ENCODE measurements at places on chromosomes 11 and 22.
A peak's percentile ranks its signal among the peaks of the same experiment; 100 is the strongest.

DNA sequence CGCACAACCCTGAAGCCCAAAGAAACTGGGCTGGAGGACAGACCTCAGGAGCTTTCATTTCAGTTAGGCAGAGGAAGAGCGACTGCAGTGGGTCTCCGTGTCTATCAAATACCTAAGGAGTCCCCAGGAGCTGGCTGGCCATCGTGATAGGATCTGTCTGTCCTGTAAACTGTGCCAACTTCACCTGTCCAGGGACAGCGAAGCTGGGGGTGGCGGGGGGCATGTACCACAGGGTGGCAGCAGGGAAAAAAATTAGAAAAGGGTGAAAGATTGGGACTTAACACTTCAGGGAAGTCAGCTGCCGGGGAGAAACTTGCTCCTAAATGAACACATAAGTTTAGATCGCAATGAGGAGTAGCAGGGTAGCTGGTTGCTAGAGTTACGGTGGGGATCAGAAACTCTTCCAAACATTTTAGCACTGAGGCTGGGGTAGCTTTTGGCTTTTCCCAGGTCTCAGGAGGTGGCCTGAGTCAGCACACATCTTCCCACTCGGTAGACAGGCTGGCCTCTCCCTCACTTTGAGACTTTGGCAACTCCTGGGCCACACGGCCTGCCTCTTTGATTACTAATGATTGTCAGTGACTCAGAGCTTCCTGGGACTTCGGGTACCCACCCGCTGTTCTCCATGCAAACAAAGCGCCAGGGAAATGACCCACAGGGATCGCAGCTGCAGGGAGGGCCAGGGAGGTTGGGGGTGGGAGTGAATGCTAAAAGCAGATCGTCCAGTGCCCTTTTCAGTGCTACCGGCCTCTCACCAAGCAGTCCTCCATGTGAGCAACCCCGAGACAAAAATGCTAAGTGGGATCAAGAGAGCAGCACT, 2.9 kb upstream of the MTFP1 start:
- peak; percentile 54 for DNase-seq

- DNase-seq: no peak
Observed at GRCh38 chr11:68763181-68763721, 11.9 kb upstream of the TESMIN start.

- no peak for DNase-seq
Observed at GRCh38 chr11:63870351-63871140, 31.6 kb downstream of the MARK2 start.

- peak; percentile 14 for DNase-seq
Observed at GRCh38 chr11:58061813-58062212, 31.1 kb downstream of the OR6Q1 start.

DNA sequence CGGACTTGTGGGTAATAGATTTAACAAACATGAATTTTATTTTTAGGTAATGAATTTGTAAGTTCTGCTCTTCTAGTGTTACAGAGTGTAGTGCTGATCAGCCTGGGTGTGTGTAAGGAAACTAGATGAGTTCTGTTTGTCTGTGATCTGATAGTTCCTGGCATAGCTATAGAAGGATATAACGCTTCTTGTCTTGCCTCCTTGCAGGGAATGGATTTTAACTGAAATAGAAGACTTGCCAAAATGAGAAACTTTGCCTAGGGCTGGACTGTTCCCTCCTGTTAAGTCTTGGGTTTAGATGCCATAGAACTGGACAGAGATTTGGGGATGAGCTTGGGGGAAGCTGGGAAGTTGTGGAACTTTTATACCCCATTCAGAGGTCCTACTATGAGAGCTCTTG, 11.6 kb downstream of the CCDC81 start:
- DNase-seq: no peak

DNA sequence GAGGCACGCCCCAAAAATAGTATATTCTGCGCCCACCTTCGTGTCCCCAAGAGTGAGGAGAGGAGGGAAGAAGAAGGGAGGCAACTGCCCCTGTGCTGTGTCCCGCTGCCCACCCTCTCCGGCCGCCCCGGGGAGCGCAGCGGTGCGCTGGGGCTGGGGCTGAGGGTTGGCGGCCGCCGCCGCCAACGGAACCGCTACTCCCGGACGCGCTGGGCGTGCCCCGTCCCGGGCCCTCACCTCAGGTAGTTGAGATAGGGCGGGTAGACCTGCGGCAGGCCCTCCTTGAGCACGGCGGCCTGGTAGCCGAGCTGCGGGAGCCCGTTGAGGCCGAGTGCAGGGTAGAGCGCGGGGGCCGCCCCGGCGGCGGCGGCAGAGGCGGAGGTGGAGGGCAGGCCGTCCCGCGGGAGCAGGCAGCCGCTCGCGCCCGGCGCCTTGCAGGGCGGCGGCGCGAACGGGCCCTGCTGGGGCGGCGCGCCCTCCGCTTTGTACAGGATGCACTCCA, 2.4 kb downstream of the PGR start:
- no peak for DNase-seq

DNA sequence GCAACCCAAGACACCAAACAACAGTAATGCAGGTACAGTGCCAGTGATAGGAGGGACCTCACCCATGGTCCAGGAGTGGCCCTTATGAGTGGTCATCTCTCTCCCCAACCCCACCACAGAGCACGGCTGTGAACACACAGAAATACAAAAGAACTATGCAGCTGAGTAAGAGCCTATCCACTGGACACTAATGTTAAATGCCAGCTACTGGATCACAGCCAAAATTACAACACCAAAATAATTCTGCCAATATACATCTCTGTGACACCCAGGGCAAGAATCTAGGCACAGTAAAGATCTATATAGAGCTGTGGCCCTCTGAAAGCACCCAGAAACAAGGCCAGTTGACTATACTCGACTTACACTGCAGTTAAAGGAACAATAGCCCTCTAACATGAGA, 22.8 kb upstream of the GPR83 start:
- no peak for DNase-seq

DNA sequence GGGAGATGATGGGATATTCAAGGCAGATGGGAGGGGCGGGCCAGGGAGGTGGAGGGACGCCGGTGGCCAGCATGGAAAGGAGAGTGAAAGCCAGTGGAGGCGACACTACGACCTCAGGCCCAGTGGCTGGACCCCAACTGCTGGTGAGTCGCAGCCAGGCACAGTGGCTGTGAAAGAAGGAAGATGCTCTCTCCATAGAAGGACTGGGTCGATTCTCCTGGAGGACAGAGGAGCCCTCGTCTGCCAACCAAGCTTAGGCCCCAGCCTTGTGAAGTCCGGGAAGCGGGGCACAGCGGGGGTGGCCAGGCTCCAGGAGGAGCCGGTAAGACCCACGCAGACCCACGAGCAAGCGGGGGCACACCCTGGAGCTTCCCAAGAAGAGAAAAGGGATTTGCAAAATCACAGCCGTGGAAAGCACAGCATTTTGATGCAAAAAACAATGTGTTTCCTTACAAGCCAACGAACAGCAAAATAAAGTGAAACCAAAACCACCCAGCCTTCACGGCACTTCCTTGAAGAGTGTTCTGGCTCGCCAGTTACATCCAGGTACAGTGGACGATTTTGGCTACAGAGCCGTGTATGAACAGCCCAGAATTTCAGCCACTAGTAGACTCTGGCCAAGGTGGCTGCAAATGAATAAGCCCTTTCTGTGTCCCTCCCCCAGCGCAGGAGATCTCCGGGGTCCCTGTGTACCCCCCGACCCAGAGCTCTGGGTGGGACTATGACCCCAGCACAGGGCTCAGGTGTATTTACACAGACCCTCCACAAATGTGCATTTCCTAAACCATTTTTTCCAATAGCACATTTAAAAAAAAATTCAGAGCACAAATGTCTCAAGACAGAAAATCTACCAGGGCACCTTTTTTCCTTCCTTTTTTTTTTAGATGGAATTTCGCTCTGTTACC, 96.9 kb downstream of the TRMU start:
- no peak for DNase-seq

- DNase-seq: no peak
Observed at GRCh38 chr11:9126636-9127035, 35.2 kb upstream of the SCUBE2 start.

DNA sequence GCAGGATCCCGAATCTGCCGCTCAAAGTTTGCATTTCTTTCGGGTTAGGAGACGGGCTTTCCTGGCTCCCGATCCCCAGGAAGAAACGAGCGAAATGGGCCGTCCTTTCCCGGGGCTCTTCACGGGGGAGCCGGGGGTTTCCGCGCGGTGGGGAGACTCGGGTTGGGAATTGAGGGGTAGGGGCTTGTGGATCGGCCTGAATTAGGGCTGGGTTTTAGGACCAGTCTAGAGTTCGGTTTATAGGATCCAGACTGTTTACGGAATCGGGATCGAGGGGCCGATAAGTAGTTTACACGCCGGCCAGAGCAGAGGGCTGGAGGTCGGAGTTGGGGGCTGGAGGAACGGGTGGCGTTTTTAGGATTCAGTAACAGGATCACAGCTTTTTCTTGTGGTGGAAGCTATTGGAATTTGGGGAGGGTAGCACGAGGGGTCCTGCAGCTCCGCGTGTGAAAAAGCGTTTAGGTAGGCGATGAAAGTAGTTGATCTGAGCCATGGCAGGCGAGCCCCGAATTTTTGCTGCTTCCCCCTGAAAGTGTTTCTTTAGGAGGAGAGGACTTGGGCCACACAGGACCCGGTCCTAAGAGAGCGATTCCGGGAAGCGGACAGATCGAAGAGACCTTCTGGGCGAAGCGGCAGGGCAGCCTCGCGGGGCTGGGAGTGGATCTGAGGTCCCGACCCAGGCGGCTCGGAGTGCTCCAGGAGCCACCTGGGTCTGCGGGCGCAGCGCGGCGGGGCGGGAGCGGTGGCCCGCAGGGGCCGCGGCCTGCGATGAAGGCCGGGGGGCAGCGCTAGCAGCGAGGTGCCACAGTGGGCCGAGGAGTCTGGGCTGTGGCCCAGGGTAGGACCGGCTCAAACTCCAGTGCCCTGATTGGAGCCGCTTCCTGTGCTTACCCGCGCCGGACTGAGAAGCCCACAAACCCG, 1.6 kb downstream of the PKNOX2 start:
- no peak for DNase-seq

GRCh38 chr11:1300121-1300520, 9.3 kb downstream of the TOLLIP start:
- no peak for DNase-seq

DNA sequence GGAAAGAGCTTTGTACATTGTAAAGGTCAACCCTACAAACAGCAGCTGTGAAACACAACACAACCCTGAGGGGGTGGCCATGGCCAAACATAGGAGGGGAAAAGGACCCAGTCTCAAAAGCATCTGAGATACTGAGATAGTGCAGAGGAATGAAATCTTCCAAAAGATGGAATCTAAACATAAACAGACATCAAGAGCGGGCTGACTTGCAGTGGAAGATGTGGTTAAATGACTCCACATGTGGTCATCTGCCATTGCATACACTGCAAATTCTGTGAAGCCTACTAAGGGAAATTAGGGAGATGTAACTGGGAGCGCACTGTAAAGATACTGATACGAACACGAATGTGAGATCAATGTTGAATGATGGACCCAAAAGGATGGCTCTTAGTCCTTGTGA, 22.0 kb downstream of the BDNF start:
- no peak for DNase-seq

DNA sequence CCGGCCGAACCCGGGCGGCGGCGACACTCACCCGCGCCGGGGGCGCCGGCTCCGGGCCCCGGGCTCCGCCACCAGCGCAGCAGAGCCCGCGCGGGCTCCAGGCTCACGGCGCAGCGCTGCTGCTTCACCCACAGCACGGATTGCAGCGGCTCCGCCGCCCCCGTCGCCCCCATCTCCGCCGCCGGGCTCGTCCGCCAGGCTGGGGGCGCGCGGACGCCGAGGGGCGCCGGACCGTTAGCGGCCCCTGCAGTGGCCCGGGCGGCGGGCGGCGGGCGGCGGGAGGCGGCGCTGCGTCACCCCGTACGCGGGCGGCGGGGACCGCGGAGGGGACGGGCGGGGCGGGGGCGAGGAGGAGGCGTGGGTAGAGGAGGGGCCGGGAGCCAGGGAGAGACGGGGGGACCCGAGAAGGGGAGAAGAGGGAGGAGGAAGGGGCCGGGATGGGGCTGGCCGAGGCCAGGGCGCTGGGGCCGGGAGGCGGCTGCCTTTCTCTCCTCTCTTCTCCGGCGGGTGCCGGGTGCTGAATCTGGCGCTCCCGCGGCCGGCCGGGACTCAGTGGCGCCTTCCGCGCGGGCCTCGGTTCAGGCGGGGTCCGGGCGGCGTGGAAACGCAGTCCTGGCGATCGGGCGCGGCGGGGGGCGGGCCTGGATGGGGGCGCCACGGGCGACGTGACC, at the start of gene CERK:
Gene CERK (minus strand): TSS at position 277 of the 671 bp plus-strand sequence. CDS start 104 bp downstream, at position 173.
- peak; percentile 42 for DNase-seq

All from fibroblast of skin of left biceps (primary cell).